ENCODE measurements at places on chromosomes 1 and 21.

DNA sequence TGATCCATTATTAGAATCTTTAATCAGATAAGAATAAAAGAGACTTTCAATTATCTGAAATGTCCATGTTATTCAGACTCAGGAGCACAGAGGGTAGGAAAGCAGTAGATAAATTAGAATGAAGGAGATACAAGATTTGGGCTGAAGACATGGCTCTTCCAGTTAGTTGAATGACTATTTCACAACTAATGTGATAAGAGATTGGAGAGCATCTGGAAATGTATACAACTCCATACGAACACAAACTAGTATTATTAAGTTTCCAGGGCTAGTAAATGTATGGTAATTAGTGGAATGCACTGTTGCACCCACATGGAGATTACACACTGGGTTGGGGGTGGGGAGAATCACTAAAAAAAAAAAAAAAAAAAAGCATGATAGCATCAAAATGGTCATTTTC, 618.0 kb downstream of the KIF26B start:
- no peak for DNase-seq

- no peak for DNase-seq
These were observed 118.3 kb upstream of the SLC25A33 start for GRCh38 chr1:9420835-9421532.

GRCh38 chr1:112027696-112028095, 38.2 kb upstream of the KCND3 start:
- no peak for DNase-seq

- peak; percentile 54 for DNase-seq
These were observed 27.5 kb downstream of the ATP8B2 start for GRCh38 chr1:154352581-154353459.

DNA sequence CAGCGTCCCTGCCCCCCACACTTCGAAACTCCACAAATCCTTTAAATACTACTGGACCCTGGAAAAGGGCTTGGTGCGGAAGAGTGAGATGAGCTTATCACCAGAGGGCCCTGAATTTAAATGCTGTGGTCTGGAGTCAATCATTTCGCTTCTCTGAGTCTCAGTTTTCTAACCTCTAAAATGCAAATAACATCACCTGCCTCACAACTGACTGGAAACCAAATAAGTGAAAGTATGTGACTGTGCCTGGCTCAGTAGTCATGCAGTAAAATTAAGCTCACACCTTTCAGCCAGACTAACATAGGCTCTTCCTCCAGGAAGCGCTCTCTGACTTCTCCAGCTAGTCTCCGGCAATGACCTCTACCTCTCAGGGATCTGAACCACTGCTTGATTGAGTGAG, 4.2 kb downstream of the GJA4 start:
- DNase-seq, result no peak

DNA sequence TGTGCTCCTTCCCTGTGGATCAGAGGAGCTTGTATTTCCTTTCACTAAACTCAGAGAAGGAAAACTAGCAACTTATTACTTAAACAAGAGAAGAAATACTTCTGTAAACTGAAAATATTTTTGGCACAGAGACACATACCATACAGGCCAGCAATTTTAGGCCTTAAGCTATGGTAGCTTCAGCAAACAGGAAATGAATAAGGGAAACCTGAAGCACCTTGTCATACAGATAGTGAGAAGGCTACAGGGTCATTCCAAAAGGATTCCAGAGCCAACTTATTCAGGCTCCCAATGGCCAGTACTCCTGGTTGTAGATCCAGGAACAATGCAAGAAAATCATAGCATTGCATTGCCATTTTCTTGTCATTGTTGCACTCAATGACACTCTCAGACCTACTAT, 9.1 kb upstream of the KYAT3 start:
- DNase-seq, result no peak

DNA sequence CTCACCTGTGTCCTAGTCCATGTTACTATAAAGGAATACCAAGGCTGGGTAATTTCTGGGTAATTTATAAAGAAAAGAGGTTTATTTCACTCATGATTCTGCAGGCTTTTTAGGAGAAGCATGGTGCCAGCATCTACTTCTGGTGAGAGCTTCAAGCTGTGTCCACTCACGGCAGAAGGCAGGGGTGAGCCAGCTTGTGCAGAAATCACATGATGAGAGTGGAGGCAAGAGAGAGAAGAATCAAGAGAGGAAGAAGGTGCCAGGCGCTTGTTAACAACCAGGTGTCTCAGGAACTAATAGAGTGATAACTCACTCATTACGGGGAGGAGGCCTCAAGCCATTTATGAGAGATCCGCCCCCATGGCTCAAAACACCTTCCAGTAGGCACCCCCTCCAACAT, 67.5 kb upstream of the CD34 start:
- DNase-seq, result no peak

DNA sequence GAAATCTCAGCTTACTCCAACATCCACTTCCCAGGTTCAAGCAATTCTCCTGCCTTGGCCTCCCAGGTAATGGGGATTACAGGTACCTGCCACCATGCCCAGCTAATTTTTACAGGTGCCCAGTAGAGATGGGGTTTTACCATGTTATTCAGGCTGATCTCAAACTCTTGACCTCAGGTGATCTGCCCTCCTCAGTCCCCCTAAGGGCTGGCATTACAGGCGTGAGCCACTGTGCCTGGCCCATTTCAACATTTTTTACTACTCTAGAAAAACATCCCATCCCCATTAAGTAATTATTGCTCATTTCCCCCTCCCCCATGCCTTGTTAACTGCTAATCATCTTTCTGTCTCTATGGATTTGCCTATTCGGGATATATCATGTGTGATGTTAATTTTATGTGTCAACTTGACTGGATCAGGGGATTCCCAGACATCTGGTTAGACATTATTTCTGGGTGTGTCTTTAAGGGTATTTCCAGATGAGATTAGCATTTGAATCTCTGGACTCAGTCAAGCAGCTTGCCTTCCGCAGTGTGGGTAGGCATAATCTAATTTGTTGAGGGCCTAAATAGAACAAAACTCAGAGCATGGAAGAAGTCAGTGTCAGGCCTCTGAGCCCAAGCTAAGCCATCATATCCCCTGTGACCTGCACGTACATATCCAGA, 33.0 kb upstream of the ZBTB8B start:
- no peak for DNase-seq

All from fibroblast of gingiva (primary cell).